WTC11 (cell line): ENCODE measurements at places on chromosomes 6 and 20.

GRCh38 chr6:161222706-161223234 is 51.1 kb downstream of the AGPAT4 start:
- H3K36me3 ChIP-seq = peaks cover 56% of the 10 kb centered on the region
- H3K27ac ChIP-seq = no peak overlapping the region
- no peak overlapping the region for H3K4me3 ChIP-seq
- H3K27me3 ChIP-seq = no peaks in the 10 kb centered on the region
- H3K4me1 ChIP-seq = peaks cover 8% of the 10 kb centered on the region

DNA sequence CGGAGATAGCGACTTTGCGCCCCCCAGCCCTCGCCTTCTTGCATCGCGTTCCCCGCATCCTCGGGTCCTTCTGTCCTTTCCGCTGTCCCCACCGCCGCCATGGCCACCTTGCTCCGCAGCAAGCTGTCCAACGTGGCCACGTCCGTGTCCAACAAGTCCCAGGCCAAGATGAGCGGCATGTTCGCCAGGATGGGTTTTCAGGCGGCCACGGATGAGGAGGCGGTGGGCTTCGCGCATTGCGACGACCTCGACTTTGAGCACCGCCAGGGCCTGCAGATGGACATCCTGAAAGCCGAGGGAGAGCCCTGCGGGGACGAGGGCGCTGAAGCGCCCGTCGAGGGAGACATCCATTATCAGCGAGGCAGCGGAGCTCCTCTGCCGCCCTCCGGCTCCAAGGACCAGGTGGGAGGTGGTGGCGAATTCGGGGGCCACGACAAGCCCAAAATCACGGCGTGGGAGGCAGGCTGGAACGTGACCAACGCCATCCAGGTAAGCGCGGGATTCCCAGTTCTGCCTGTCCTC is 401 bp downstream of the SLC32A1 start:
- H3K4me1 ChIP-seq = peaks cover 62% of the 10 kb centered on the region
- peaks cover 100% of the 10 kb centered on the region for H3K27me3 ChIP-seq
- DNase-seq = peak; percentile 25
- H3K27ac ChIP-seq = no peak overlapping the region
- peak overlapping the region; percentile 74 for H3K4me3 ChIP-seq

- peaks cover 9% of the 10 kb centered on the region for H3K4me1 ChIP-seq
- no peak for DNase-seq
- no peaks in the 10 kb centered on the region for H3K27me3 ChIP-seq
- H3K27ac ChIP-seq = no peak overlapping the region
- H3K36me3 ChIP-seq = no peaks in the 10 kb centered on the region
These were observed 24.8 kb downstream of the TASP1 start for GRCh38 chr20:13613917-13614316.

GRCh38 chr6:159098636-159099106 is 53.9 kb upstream of the TAGAP start:
- H3K36me3 ChIP-seq = no peaks in the 10 kb centered on the region
- H3K4me3 ChIP-seq = no peak overlapping the region
- H3K4me1 ChIP-seq = peaks cover 4% of the 10 kb centered on the region
- no peak overlapping the region for H3K27ac ChIP-seq

DNA sequence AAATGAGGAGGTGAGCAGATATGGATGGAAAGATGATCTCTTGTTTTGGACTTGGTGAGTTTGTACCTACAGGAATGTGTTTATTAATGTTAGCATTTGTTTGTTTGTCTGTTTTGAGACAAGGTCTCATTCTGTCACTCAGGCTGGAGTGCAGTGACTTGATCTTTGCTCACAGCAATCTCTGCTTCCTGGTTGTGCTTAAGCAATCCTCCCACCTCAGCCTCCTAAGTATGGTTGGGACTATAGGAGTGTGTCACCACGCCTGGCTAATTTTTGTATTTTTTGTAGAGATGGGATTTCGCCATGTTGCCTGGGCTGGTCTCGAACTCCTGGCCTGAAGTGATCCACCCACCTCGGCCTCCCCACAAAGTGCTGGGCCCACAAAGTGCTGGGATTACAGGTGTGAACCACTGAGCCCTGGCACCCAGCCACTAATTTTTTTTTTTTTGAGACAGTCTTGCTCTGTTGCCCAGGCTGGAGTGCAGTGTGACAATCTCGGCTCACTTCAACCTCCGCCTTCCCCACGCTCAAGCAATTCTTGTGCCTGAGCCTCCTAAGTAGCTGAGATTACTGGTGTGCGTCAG is 7.1 kb downstream of the CASP8AP2 start:
- no peak overlapping the region for H3K4me3 ChIP-seq
- no peaks in the 10 kb centered on the region for H3K4me1 ChIP-seq
- H3K27me3 ChIP-seq = no peaks in the 10 kb centered on the region; the same call in 1 of the 2 replicates
- no peak for DNase-seq

- H3K4me1 ChIP-seq = no peaks in the 10 kb centered on the region
- no peak overlapping the region for H3K27ac ChIP-seq
- no peaks in the 10 kb centered on the region for H3K36me3 ChIP-seq
- no peaks in the 10 kb centered on the region; the same call in none of the 2 replicates for H3K27me3 ChIP-seq
- no peak overlapping the region for H3K4me3 ChIP-seq
- DNase-seq = peak; percentile 2
These were observed 39.1 kb downstream of the SUN5 start for GRCh38 chr20:32965115-32965514.

DNA sequence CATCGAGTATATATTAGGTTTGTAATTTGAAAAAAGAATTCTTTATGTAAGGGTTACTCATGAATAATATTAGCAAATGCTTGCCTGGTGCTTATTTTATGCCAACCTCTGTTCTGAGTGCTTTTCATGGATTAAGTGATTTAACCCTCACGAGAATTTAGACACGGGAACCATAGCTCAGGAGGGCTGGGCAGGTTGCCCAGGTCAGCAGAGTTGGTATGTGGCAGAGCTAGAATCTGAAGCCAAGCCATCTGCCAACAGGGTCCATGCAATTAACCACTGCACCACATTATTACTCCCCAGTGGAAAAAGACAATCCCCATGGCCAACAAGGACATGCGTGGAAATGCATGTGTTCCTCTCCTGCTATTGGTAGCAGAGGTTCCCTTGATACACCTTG is 345.6 kb downstream of the CDC5L start:
- H3K36me3 ChIP-seq = no peaks in the 10 kb centered on the region
- no peaks in the 10 kb centered on the region for H3K27me3 ChIP-seq
- H3K4me1 ChIP-seq = peaks cover 9% of the 10 kb centered on the region
- no peak for DNase-seq
- H3K4me3 ChIP-seq = no peak overlapping the region

GRCh38 chr6:52990342-52990741 is 4.7 kb downstream of the GSTA4 start:
- no peak overlapping the region for H3K27ac ChIP-seq
- H3K27me3 ChIP-seq = peaks cover 2% of the 10 kb centered on the region
- DNase-seq = no peak
- peaks cover 9% of the 10 kb centered on the region for H3K36me3 ChIP-seq
- no peak overlapping the region for H3K4me3 ChIP-seq
- peaks cover 19% of the 10 kb centered on the region for H3K4me1 ChIP-seq

- no peak overlapping the region for H3K4me3 ChIP-seq
- no peak overlapping the region for H3K27ac ChIP-seq
- H3K4me1 ChIP-seq = 0 out of 2 replicates have a peak, but pooled peaks cover 2% of the 10 kb centered on the region
- no peak for DNase-seq
- H3K27me3 ChIP-seq = no peaks in the 10 kb centered on the region; the same call in none of the 2 replicates
These were observed 31.3 kb upstream of the MYLIP start for GRCh38 chr6:16097382-16098171.

GRCh38 chr20:38164069-38164468 is 1.0 kb downstream of the TGM2 start:
- DNase-seq = no peak
- no peaks in the 10 kb centered on the region for H3K36me3 ChIP-seq
- 0 out of 2 replicates have a peak, but pooled peaks cover 4% of the 10 kb centered on the region for H3K4me1 ChIP-seq
- no peaks in the 10 kb centered on the region for H3K27me3 ChIP-seq
- H3K4me3 ChIP-seq = no peak overlapping the region

- DNase-seq = peak; percentile 4
- H3K4me3 ChIP-seq = no peak overlapping the region
- no peak overlapping the region for H3K27ac ChIP-seq
- peaks cover 35% of the 10 kb centered on the region for H3K36me3 ChIP-seq
These were observed 6.2 kb downstream of the VEGFA start for GRCh38 chr6:43776115-43776798.

- H3K4me3 ChIP-seq = no peak overlapping the region
- H3K36me3 ChIP-seq = peaks cover 12% of the 10 kb centered on the region
- no peaks in the 10 kb centered on the region for H3K4me1 ChIP-seq
These were observed 38.6 kb downstream of the OVOL2 start for GRCh38 chr20:18019068-18019467.

DNA sequence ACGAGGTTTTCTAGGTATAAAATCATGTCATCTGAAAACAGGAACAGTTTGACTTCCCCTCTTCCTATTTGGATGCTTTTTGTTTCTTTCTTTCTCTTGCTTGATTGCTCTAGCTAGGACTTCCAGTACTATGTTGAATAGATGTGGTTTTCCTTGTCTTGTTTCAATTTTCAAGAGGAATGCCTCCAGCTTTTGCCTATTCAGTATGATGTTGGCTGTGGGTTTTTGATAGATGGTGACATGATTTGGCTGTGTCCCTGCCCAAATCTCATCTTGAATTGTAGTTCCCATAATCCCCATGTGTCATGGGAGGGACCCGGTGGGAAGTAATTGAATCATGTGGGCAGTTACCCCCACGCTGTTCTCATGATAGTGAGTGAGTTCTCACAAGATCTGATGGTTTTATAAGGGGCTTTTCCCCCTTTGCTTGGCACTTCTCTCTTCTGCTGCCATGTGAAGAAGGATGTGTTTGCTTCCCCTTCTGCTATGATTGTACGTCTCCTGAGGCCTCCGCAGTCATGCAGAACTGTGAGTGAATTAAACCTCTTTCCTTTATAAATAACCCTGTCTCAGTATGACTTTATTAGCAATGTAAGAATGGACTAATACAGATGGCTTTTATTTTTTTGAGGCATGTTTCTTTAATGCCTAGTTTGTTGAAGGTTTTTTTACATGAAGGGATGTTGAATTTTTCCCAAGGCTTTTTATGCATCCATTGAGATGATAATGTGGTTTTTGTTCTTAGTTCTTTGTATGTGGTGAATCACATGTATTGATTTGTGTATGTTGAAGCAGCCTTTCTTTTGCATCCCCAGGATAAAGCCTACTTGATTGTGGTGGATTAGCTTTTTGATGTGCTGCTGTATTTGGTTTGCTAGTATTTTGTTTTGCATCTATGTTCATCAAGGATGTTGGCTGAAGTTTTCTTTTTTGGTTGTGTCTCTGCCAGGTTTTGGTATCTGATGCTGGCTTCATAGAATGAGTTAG is 239.1 kb downstream of the THBS2 start:
- no peak overlapping the region; the same call in 1 of the 2 replicates for H3K27ac ChIP-seq
- H3K27me3 ChIP-seq = peaks cover 5% of the 10 kb centered on the region; the same call in 1 of the 2 replicates
- peaks cover 37% of the 10 kb centered on the region for H3K36me3 ChIP-seq
- no peak overlapping the region for H3K4me3 ChIP-seq
- H3K4me1 ChIP-seq = peaks cover 23% of the 10 kb centered on the region

DNA sequence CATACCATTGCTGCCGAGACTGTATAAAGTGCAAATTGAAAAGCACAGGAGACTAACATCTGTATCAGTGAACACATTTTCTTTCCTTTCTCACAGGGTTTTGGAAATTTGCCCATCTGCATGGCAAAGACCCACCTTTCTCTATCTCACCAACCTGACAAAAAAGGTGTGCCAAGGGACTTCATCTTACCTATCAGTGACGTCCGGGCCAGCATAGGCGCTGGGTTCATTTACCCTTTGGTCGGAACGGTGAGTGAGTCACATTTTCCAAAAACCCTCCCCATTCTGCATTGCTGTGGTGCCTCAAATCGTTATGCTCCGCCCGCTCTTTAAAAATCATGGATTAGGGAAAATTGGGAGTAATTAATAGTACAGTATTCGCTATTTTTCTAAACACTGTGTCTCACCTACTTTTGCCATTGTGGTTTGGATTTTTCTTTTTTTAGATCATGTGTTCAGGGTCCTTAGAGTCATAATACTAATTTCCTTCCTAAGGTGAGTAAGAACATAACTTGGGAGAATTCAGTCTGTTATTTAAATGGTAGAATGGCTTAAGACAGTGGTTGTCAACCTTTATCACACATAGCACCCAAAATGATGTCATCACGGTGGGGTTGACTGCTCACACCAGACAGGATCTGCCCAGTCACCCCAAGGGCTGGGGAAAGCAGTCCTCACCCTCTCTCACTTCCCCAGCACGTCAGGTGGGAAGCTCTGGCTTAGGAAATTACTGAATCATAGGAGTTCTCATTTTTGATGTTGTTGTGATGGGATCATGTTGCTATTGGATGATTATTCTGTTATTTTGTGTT is 171.6 kb downstream of the MTHFD1L start:
- H3K27ac ChIP-seq = peak overlapping the region; percentile 51; the same call in 1 of the 2 replicates
- DNase-seq = no peak
- H3K4me3 ChIP-seq = no peak overlapping the region
- H3K27me3 ChIP-seq = no peaks in the 10 kb centered on the region

GRCh38 chr6:165855856-165856255 is 192.8 kb upstream of the PDE10A start:
- H3K4me1 ChIP-seq = peaks cover 22% of the 10 kb centered on the region
- no peak overlapping the region for H3K4me3 ChIP-seq
- H3K36me3 ChIP-seq = no peaks in the 10 kb centered on the region
- DNase-seq = no peak
- H3K27ac ChIP-seq = no peak overlapping the region
- peaks cover 53% of the 10 kb centered on the region for H3K27me3 ChIP-seq

- H3K27ac ChIP-seq = no peak overlapping the region
- H3K4me1 ChIP-seq = no peaks in the 10 kb centered on the region
- DNase-seq = no peak
- H3K36me3 ChIP-seq = no peaks in the 10 kb centered on the region
- peaks cover 30% of the 10 kb centered on the region for H3K27me3 ChIP-seq
- no peak overlapping the region for H3K4me3 ChIP-seq
These were observed 20.6 kb downstream of the ENPP3 start for GRCh38 chr6:131657630-131658111.

DNA sequence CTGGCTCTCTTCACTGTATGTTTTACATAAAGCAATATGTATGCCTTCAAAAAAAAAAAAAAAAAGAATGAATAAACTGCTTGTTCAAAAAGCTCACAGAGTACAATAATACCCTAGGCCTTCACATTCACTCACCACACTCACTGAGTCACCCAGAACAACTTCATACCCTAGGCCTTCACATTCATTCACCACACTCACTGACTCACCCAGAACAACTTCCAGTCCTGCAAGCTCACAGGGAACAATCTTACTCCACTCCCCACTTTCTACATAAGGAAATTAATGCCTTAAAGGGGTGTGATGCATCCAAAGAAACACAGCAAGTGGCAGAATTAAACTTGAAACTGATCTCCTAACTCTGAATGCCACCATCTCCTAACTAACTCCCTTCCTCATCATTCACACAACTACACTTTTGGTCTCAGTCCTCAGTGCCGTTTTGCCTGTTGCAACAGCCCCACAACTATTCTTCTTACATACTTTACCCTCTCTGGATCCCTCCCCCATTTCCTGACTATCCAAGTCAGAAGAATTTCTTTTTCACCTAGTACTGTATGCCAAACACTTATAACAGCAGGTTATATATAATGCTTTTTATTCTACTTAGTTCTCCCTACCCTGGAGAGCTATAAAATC is 34.2 kb downstream of the NHSL1 start:
- peaks cover 5% of the 10 kb centered on the region; the same call in 1 of the 2 replicates for H3K4me1 ChIP-seq
- peaks cover 24% of the 10 kb centered on the region for H3K36me3 ChIP-seq
- no peak overlapping the region for H3K4me3 ChIP-seq
- H3K27ac ChIP-seq = peak overlapping the region; percentile 43
- no peaks in the 10 kb centered on the region for H3K27me3 ChIP-seq
- DNase-seq = no peak
